Stimulated activated naive CD8-positive, alpha-beta T cell treated with anti-CD3 and anti-CD28 coated beads, Interleukin-15, amount 100 ng/mL, for 72 hours (primary cell): ENCODE measurements at places on chromosomes 5 and 9.

GRCh38 chr5:156351423-156351822, 24.5 kb downstream of the SGCD start:
- no peak for DNase-seq

DNA sequence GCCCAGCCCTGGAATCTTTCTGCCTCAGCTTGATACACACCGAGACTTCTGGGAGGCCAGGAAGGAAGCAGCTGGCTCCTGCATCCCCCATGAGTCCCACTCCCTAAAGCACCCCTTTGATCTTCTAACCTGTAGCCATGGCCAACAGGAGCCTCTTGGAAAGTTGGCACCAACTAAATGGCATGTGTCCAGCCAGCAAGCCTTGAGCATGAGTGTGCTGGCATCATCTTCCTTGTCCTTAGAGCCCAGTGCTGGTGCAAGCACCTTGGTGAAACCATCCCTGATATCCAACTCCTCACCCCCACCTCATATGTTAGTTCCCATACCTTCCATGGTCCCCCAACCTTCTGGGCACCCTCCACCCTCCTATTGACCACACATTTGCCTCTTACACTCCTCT, 130.4 kb downstream of the CRB2 start:
- DNase-seq = no peak

GRCh38 chr5:146890731-146891440, 12.3 kb upstream of the PPP2R2B start:
- DNase-seq = no peak

DNA sequence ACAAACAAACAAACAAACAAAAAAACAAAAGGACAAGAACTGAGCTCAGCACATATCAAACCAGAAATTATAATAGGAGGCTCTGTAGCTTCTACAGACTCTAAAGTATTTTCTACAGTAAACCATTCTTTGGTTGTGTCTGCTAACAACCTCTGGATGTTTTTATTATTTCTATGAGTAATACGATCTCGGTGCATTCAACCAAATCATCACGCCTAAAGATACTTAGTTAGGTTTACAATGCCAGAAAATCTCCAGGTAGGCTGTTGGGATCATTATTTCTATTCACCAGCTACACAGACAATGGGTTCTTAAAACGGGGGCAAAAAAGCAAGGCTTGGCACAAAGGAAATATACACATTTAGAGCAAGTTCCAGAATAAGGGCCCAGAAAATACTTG, 41.6 kb upstream of the ALDOB start:
- no peak for DNase-seq

GRCh38 chr9:27590651-27591050, 17.4 kb upstream of the C9orf72 start:
- no peak for DNase-seq

GRCh38 chr9:127767410-127767809, 11.1 kb downstream of the SH2D3C start:
- DNase-seq = no peak

GRCh38 chr9:97910357-97910756, 11.9 kb downstream of the TRMO start:
- no peak for DNase-seq

DNA sequence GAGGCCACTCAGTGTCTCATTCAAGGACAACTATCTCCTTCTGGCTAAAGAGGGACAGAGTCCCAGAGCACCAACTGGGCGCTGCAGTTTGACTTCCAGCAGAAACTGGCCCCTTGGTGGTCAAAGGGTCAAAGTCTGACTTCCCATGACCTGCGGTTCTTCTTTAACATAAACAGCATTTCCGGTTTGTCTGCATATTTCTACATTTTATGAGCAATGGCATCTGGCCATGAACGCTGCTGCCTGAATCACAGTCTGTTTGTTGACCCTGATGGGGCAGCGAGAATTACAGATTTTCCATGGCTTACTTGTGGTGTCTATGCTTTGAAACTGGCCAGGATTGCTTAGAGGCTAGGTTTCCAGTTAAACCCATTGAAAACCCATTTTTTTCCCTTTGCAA, 1.3 kb downstream of the TNFSF15 start:
- no peak for DNase-seq

DNA sequence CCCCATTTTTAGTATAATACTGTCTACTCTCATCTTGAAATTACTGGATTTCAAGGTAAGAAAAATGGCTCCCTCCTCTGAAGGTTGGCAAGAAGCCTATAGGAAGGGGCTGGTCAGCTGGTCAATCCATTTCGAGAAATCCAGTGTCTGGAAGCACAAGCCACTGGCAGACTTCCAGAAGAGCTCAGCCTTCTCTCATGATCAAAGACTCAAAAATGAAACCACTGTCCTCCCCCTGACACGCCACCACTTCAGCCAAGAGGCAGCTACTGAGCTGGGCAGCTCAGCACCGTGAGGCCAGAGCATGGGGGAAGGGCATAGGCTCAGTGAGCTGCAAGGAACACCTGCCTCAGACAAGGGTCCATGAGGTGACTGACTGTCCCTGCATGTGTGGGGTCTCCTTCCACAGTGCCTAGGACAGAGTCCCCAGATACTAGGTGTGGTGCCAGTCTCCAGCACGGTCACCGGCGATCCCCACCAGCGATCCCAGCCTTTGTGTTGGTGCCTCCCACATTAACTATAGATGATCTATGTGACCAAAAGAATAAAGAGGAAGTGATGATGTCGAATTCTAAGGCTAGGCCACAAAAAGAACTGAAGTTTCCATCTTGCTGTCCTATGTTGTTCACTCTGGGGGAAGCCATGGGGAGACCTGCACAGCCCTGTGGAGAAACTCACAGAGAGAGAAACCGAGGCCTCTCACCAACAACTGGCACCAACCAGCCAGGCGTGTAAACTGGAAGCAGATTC, 100.1 kb upstream of the LRRTM2 start:
- no peak for DNase-seq

DNA sequence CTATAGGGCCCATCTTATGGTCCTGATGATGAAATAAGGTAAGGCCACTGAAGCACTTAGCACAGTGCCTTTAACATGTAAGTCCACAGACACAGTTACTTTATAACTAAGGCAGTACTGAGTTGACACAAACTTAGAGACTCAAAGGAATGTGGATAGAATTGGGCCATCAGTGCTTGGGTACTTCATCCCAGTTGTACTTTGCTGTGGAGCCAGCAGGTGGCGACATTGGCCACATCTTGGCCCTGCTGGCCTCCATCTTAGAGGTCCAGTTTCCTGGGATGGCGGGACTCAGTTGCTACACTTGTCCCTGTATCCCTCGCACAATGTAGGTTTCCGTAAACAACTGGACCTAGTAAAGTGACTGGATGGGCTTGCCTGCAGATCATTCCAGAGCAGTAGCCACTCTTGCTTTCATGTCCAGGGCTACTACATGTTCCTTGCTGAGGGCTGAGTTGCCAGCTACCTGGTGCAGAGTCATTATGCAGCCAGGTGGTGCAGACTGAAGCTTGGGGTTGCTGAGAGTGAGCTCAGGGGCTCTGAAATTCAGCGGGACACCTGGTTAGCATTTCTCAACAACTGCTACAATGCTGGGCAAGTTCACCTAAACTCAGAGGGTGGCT, 10.6 kb downstream of the MTAP start:
- DNase-seq = peak; percentile 65
